ENCODE measurements at places on chromosomes 16 and 17.

GRCh38 chr16:79532785-79533184 is 67.8 kb downstream of the MAF start:
- no peak for DNase-seq

DNA sequence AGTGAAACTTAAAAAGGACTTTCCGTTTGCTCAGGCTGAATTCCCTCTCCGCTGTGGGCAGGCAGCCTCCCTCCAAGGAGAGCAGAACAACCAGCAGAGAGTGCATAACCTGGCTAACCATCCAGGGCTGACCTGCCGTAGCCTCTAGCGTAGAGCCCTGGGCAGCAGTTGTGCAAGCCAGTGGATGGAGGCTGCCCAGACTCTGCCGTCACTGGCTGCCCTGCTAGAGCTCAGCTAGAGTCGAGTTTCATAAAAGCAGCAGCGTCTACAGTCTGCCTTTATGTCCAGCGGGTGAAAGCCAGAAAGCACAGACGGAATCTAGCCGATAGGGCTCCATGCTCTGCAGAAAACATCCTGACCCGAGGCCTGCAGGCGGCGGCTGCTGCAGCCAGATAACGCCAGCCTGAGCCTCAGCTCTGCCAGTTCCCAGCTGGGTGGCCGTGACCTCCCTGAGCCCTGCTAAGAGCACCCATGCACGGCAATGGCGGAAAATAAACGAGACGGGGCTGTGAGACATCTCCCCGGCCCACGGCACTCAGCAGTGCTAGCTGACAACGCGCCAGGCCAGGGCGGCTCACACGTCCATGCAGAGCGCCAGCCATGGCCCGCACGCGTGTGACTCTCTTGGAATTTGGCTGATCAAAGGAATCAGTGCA is 231.3 kb downstream of the ENGASE start:
- DNase-seq = no peak

DNA sequence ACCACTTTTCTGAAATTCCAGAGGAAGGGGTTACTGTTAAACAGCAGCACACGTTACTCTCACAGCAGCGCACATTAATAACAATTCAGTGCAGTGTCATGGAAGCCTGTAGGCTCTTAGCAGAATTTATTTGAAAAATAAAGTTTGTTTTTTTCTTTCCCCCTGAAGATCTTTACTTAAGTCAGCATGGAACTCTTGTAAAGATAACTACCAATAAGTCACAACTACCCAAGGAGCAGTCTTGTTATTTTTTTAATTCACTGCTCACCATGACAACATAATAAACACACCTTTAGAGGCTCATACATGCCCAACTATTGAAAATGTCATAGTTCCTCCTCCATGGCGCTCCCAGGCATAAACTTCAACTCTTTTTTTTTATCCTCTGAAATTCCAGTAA is 31.8 kb upstream of the PSMD7 start:
- no peak for DNase-seq

- no peak for DNase-seq
These were observed 311.4 kb downstream of the SEC14L1 start for GRCh38 chr17:77451894-77452852.

DNA sequence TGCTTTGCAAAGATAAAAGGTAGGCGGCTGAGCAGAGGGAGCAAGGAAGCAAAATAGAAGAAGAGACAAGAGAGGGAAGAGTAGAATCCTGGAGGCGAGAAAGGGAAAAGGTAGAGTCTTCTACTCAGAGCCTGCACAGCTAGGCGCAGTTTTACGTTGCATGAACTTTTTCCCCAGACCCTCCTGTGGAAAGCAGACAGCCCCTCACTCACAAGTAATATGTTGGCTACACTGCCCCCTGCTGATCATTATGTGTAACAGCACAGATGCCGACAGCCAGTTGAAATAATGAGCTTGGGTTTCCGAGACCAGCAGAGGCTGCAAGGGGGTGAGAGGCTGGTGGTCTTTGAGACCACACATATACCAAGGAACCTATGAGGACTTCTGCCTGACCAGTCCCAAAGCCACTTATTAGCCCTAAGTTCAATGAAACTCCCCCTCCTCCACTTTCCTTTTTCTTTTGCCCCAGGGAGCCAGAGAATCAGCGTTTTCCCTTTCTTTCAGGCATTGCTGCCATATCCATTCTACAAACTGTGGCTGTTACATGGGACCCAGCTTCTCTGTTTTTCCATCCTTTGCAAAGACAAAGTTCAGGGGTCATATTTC is 22.5 kb upstream of the CMTR2 start:
- DNase-seq = no peak

- DNase-seq = no peak
These were observed 38.2 kb downstream of the GRB2 start for GRCh38 chr17:75367312-75367711.

GRCh38 chr16:116015-116414 is 22.5 kb downstream of the NPRL3 start:
- no peak for DNase-seq

- DNase-seq = no peak
These were observed 117.5 kb downstream of the ASIC2 start for GRCh38 chr17:33175562-33175961.

DNA sequence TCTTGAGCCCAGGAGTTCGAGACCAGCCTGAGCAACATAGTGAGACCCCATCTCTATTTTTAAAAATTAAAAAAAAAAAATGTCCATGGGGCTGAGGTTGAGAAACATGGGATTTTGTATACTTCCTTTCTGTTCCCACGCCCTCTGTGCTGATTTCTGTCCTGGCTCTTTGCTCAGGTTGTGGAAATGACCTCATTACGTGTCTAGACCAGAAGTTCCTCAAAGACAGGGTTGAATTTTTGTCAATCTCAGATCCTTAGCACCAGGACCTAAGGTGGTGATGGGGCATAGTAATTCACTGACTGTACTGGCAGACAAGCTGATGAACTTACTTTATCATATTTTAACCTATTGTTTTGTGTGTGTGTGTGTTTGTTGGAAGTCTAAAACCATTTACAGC is 11.2 kb upstream of the HNF1B start:
- DNase-seq = no peak

DNA sequence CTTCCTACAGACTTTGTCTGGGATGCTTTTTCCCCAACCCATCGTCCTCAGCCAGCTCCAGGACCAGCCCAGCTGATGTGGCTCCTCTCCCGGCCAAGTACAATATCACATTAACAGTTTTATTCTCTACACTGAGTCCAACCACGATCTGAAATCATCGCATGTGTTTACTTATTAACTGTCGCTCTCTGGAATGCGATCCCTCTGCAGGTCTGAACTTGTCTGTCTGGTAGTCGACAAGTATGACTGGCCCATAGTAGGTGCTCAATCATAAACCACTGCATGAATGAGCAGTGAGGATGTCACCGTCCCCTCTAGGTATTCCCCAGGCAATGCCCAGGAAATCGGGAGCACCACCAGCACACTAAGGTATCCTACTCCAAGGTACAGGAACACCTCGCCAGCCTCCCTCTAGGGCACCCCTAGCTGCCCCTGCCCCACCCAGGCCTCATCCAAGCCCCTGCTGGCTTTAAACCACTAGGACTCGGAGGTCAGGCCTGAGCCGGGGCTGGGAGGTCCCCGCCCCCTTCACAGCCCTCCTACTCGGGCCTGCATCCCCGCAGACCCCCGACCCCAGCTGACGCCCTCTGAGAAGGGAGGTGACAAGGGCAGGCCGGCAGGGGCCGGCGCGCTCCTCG is 27.7 kb downstream of the RTN4RL1 start:
- no peak for DNase-seq

GRCh38 chr16:25143928-25144327 is 32.4 kb downstream of the LCMT1 start:
- no peak for DNase-seq

DNA sequence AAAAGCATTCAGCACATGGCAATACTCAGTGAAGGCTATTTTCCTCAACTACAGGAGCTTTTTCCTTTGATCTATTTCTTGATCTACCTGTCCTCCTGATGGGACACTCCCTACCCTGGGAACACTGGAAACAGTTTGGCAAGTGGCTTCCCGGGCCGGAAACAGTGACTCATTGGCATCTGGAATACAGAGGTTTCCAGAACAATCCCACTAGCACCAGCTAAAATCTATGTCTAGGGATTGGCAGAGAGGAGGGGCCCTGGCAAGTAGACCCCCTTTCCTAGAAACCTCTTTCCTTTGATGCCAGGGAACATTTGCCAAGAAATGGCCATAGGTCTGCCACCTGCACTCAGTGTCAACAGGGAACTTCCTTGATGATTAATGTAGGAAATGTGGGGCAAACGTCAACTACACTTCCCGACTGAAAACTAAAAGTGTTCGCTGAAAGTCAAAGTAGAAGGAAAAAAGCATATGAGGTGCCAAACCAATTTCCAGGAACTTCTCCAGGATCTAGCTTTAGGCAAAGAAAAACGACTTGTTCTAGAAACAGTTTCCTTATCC is 30.4 kb upstream of the FBXW10B start:
- DNase-seq = no peak

All from stimulated activated CD8-positive, alpha-beta memory T cell treated with anti-CD3 and anti-CD28 coated beads, Interleukin-15, amount 100 ng/mL, for 1 hour (primary cell).